ENCODE measurements at places on chromosomes 1 and 21. TPM values are rescaled to one million over a fixed set of nuclear protein-coding genes. Genes with fewer than 3 reads are reported as not detected.

DNA sequence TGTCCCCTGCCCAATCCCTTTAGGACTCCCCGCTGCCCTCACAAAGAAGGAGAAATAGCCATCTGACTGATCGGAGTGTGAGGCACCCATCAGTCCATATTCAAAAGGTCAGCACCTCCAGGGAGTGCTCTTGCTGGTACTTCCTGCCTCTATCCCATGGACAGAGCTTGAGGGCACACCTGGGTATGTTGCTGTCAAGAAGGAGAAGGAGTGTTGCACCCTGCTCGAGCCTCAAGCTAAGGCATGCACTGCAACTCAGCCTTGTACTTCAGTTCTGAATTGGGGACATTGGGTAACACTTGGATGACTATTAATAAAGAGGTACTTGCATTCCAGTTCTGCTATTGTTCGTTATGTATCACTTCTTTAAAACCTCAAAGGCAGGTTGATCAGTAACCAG is 190.3 kb upstream of the ZC3H12A start:
- DNase-seq, result no peak
- H3K27ac ChIP-seq, result no peak overlapping the region
- peaks cover 8% of the 10 kb centered on the region for H3K36me3 ChIP-seq
- no peaks in the 10 kb centered on the region for H3K27me3 ChIP-seq
- H3K4me1 ChIP-seq, result no peaks in the 10 kb centered on the region

DNA sequence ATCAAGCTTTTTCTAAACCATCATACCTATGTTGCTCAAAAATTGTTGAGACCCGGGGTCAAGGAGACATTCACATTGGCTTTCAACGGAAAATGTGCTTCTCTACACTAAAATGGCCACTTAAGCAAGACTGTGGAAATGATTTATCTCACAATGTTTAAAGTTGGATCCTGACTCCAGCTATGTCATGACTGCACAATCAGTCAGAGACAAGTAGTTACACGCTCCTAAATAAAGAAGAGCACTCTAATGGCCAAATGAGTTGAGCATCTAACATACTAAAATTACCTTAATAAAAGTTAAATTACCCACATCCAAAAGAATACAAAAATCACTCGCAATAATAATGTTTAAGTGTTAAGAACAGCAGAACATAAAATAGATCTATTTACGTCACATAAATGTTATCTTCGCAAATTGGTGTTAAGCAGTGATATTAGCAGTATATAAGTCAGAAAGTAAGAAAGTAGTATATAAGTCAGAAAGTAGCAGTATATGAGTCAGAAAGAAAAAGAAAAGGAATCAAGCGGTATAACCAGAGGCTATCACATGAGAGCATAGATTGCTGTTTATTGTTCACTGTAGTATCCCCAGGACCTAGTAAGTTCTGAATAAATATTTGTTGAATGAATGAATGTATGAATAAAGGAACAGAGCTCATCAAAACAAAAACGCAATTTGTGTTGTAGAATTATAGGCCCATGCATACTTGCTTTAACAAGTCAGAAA is 28.4 kb downstream of the ZNF281 start:
- no peaks in the 10 kb centered on the region for H3K36me3 ChIP-seq
- peaks cover under 1% of the 10 kb centered on the region for H3K4me1 ChIP-seq
- H3K27me3 ChIP-seq, result no peaks in the 10 kb centered on the region
- no peak overlapping the region for H3K4me3 ChIP-seq
- no peak overlapping the region for H3K27ac ChIP-seq
- DNase-seq, result no peak

- no peak for DNase-seq
- no peak overlapping the region for H3K27ac ChIP-seq
- no peaks in the 10 kb centered on the region for H3K36me3 ChIP-seq
- no peaks in the 10 kb centered on the region for H3K27me3 ChIP-seq
- H3K4me3 ChIP-seq, result no peak overlapping the region
- no peaks in the 10 kb centered on the region for H3K4me1 ChIP-seq
Measured at GRCh38 chr1:53519421-53519820, 60.2 kb downstream of the DMRTB1 start.

Gene DCDC2B
- total RNA-seq, result not detected

DNA sequence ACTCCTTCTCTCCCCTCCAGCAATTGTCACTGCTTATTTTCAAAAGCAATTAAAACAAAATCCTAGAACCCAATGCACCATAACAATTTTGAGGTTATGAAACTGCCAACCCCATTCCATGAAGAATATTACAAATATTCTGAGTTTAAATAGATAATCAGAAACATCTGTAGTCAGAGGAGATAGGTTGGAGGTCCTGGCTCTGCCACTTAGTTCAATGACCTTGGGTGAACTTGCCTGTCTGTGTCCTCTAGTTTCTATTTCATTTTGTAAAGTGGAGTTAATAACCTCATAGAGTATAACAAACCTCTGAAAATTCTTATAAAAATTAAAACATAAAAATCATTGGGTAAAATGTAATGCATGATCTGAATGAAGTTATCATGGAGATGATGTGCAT is 164.6 kb downstream of the KCTD3 start:
- H3K36me3 ChIP-seq, result peaks cover 10% of the 10 kb centered on the region
- no peak for DNase-seq
- H3K4me3 ChIP-seq, result no peak overlapping the region
- H3K4me1 ChIP-seq, result no peaks in the 10 kb centered on the region
- H3K27ac ChIP-seq, result no peak overlapping the region

Gene NPHS2
- not detected for total RNA-seq

- no peaks in the 10 kb centered on the region for H3K4me1 ChIP-seq
- H3K27ac ChIP-seq, result no peak overlapping the region
Measured at GRCh38 chr1:159979257-159979656, 25.2 kb upstream of the SLAMF9 start.

GRCh38 chr1:19940486-19941205 is 17.2 kb upstream of the PLA2G2E start:
- no peaks in the 10 kb centered on the region for H3K27me3 ChIP-seq
- no peak overlapping the region for H3K4me3 ChIP-seq
- no peaks in the 10 kb centered on the region for H3K36me3 ChIP-seq
- no peak overlapping the region for H3K27ac ChIP-seq
- DNase-seq, result no peak

GRCh38 chr1:9039761-9040658 is 13.8 kb upstream of the SLC2A7 start:
- H3K4me3 ChIP-seq, result no peak overlapping the region
- DNase-seq, result no peak
- no peaks in the 10 kb centered on the region for H3K36me3 ChIP-seq
- no peaks in the 10 kb centered on the region for H3K4me1 ChIP-seq
- H3K27ac ChIP-seq, result no peak overlapping the region
- no peaks in the 10 kb centered on the region for H3K27me3 ChIP-seq

DNA sequence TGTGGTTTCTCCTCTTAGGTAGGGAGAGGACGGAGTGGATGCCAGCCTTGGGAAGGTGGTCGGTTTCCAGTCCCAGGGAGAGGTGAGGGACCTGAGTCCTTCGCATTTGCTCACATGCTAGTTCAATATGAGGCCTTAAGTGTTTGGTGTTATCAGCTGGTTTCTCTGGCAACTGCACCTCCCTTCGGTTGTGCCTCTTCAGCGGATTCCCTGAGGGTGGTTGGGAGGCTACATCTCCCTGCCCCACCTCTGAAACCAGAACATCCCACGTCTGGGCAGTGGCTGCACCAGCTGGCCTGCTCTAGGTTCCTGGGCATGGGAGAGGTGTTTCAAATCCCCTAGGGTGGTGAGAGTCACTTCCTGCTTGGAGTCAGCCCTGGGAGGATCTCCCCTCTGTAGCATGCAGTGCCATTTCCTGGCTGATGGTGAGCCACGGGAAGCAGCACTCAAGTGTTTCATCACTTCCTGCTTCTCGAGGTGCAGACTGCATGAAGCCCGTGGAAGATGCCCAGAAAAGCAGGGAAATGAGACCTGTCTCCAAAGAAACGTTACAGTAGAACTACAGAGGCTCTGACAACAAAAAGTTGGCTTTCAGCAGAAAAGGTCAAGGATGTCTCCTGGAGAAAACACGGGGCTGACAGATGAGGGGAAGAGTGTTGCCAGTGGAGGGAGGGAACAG is 4.5 kb downstream of the TMEM125 start:
- H3K27me3 ChIP-seq, result no peaks in the 10 kb centered on the region
- peaks cover 25% of the 10 kb centered on the region for H3K36me3 ChIP-seq
- peak; percentile 57 for DNase-seq
- peaks cover 5% of the 10 kb centered on the region for H3K4me1 ChIP-seq
- no peak overlapping the region for H3K4me3 ChIP-seq

Gene CASQ2
- total RNA-seq, result not detected

DNA sequence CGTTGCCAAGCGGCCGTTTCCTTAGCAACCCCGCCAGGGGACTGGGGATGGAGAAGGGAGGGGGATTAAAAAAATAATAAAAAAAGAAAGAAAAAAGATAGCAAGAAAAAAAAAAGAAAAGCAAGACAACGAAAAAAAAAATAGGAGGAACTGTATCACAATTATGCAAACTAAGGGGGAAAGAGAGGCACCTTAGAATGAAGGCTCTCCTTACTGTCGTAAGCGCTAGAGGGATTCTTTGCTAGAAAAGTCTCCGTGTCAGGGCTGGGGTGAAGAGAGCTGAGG is 625 bp upstream of the NEGR1 start:
- peaks cover 3% of the 10 kb centered on the region for H3K27me3 ChIP-seq
- H3K27ac ChIP-seq, result no peak overlapping the region
- no peak for DNase-seq
- H3K4me3 ChIP-seq, result no peak overlapping the region
- H3K36me3 ChIP-seq, result no peaks in the 10 kb centered on the region
- H3K4me1 ChIP-seq, result no peaks in the 10 kb centered on the region

- H3K27ac ChIP-seq, result no peak overlapping the region
- no peaks in the 10 kb centered on the region for H3K4me1 ChIP-seq
- DNase-seq, result no peak
- H3K27me3 ChIP-seq, result no peaks in the 10 kb centered on the region
Measured at GRCh38 chr21:44966135-44967081, 26.6 kb downstream of the SLX9 start.

DNA sequence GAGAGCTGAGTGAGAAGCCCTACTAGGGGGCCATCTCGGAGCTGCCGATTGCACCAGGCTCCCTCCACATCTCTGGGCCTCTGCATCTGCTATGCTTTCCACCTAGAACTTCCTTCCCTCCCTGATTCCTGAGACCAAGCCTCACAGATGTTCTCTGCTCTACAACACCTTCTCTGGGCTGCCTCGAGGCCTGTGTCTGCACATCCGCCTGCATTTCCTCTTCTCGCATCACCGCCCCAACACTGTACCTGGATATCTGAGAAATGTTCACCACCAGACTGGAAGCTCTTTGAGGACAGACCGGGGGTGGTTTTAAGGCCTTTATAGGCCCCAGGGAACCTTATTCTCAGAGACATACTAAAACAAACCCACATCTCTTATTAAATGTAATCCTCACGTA is 20.7 kb downstream of the CTNNBIP1 start:
- no peak overlapping the region for H3K4me3 ChIP-seq
- DNase-seq, result no peak
- no peak overlapping the region for H3K27ac ChIP-seq
- no peaks in the 10 kb centered on the region for H3K36me3 ChIP-seq
- H3K27me3 ChIP-seq, result no peaks in the 10 kb centered on the region
- H3K4me1 ChIP-seq, result peaks cover 9% of the 10 kb centered on the region

Gene TNFRSF9
- total RNA-seq, result not detected

Gene LORICRIN
- not detected for total RNA-seq

GRCh38 chr1:84769636-84770035 is 79.4 kb upstream of the SSX2IP start:
- no peak for DNase-seq
- H3K4me3 ChIP-seq, result no peak overlapping the region
- no peaks in the 10 kb centered on the region for H3K4me1 ChIP-seq
- no peak overlapping the region for H3K27ac ChIP-seq

DNA sequence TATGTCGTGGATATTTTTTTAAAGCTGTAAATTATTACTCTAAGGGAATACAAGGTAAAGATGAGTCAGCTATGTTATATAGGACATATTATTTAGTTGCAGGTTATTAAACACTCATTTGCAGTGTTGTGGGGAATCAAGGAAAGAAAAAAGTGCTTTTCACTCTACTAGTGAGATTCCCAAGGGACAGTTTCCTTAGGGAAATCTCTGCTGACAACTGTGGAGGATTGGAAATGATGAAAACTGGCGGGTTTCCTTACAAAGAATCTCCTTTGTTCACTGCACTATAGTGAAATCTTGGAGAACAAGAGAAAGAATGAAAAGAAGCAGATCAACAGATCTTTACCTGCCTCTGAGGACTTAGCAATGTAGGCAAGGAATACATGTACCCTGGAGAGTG is 24.5 kb upstream of the TRIM45 start:
- DNase-seq, result no peak
- H3K4me1 ChIP-seq, result peaks cover 3% of the 10 kb centered on the region
- H3K27ac ChIP-seq, result no peak overlapping the region
- H3K4me3 ChIP-seq, result no peak overlapping the region
- no peaks in the 10 kb centered on the region for H3K27me3 ChIP-seq
- no peaks in the 10 kb centered on the region for H3K36me3 ChIP-seq

- H3K36me3 ChIP-seq, result peaks cover 96% of the 10 kb centered on the region
- H3K27ac ChIP-seq, result no peak overlapping the region
- H3K27me3 ChIP-seq, result no peaks in the 10 kb centered on the region
- no peaks in the 10 kb centered on the region for H3K4me1 ChIP-seq
Measured at GRCh38 chr1:19112891-19113696, 97.0 kb downstream of the UBR4 start.

Gene PRAMEF20
- not detected for total RNA-seq

- H3K4me3 ChIP-seq, result no peak overlapping the region
- no peaks in the 10 kb centered on the region for H3K4me1 ChIP-seq
- DNase-seq, result no peak
- no peaks in the 10 kb centered on the region for H3K27me3 ChIP-seq
- H3K36me3 ChIP-seq, result peaks cover 53% of the 10 kb centered on the region
Measured at GRCh38 chr1:193077991-193078390, 18.6 kb downstream of the RO60 start.

Gene UBE2U
- not detected for total RNA-seq

Gene USP33
- total RNA-seq, result 51.5 TPM

Gene PRAMEF1
- not detected for total RNA-seq

GRCh38 chr1:10960411-10961299 is 51.8 kb upstream of the TARDBP start:
- DNase-seq, result peak; percentile 95
- H3K27ac ChIP-seq, result no peak overlapping the region
- no peaks in the 10 kb centered on the region for H3K27me3 ChIP-seq
- H3K4me3 ChIP-seq, result peak overlapping the region; percentile 27
- no peaks in the 10 kb centered on the region for H3K36me3 ChIP-seq

GRCh38 chr1:15420853-15421465 is 11.3 kb downstream of the EFHD2 start:
- peaks cover 13% of the 10 kb centered on the region for H3K36me3 ChIP-seq
- H3K27me3 ChIP-seq, result no peaks in the 10 kb centered on the region
- H3K4me3 ChIP-seq, result 0 out of 3 replicates have a peak overlapping the region, but pooled peaks have one; percentile 26
- H3K27ac ChIP-seq, result no peak overlapping the region
- no peak for DNase-seq
- no peaks in the 10 kb centered on the region for H3K4me1 ChIP-seq

GRCh38 chr1:185363205-185363604 is 46.2 kb upstream of the IVNS1ABP start:
- H3K36me3 ChIP-seq, result peaks cover 11% of the 10 kb centered on the region
- no peak for DNase-seq
- H3K27ac ChIP-seq, result no peak overlapping the region
- H3K4me3 ChIP-seq, result no peak overlapping the region
- no peaks in the 10 kb centered on the region for H3K4me1 ChIP-seq
- no peaks in the 10 kb centered on the region for H3K27me3 ChIP-seq

- H3K36me3 ChIP-seq, result peaks cover 13% of the 10 kb centered on the region
- H3K4me1 ChIP-seq, result no peaks in the 10 kb centered on the region
- H3K27me3 ChIP-seq, result no peaks in the 10 kb centered on the region
- DNase-seq, result no peak
- no peak overlapping the region for H3K27ac ChIP-seq
- no peak overlapping the region for H3K4me3 ChIP-seq
Measured at GRCh38 chr1:233453433-233454200, 126.1 kb downstream of the MAP3K21 start.

Gene CCDC27
- not detected for total RNA-seq

GRCh38 chr1:6495540-6496364 is 4.3 kb upstream of the PLEKHG5 start:
- H3K27me3 ChIP-seq, result no peaks in the 10 kb centered on the region
- H3K4me1 ChIP-seq, result peaks cover 4% of the 10 kb centered on the region
- no peaks in the 10 kb centered on the region for H3K36me3 ChIP-seq
- H3K27ac ChIP-seq, result no peak overlapping the region
- peak overlapping the region; percentile 83 for H3K4me3 ChIP-seq
- peak; percentile 76 for DNase-seq
